ENCODE measurements at places on chromosomes 16 and 17.
A peak's percentile ranks its signal among the peaks of the same experiment; 100 is the strongest.

GRCh38 chr17:80794281-80795089 lies 197.2 kb upstream of the CHMP6 start:
- no peak for DNase-seq

DNA sequence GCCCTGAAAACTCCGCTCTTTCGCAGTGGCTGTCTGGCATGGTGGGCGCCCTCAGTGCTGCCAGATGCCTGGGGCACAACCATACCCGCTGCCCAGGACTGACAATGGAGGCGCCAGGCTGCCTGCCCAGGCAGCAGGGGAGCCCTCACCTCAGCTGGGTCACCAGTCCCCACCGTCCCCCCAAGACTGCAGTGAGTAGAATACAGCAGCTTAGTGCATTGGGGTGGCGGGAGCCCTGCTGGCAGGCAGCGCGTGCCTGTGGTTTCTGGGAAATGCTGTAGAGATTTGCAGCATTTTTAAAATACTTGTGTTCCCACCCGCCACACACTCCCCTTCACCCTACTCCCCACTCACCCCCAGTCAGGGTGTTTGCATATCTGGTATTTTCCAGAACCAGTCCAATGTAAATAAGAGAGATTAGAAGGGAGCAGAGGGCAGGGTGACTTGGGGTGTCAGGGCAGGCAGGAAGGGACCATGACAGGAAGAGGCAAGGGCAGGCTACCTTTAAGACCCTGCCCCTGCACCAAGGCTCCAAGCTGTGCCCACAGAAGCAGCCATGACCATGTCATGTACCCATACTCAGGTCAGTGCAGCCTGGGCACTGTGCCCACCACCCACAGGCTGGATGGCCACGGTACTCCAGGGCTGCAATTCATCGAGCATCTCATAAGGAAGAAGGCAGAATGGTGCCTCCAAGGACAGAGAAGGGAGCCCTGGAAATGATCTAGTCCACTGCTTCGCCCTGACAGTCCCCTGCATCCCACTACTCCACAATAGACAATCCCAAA lies 21.5 kb downstream of the MYO18A start:
- DNase-seq: no peak

GRCh38 chr16:83338941-83339340 lies 468.8 kb upstream of the HSBP1 start:
- no peak for DNase-seq

DNA sequence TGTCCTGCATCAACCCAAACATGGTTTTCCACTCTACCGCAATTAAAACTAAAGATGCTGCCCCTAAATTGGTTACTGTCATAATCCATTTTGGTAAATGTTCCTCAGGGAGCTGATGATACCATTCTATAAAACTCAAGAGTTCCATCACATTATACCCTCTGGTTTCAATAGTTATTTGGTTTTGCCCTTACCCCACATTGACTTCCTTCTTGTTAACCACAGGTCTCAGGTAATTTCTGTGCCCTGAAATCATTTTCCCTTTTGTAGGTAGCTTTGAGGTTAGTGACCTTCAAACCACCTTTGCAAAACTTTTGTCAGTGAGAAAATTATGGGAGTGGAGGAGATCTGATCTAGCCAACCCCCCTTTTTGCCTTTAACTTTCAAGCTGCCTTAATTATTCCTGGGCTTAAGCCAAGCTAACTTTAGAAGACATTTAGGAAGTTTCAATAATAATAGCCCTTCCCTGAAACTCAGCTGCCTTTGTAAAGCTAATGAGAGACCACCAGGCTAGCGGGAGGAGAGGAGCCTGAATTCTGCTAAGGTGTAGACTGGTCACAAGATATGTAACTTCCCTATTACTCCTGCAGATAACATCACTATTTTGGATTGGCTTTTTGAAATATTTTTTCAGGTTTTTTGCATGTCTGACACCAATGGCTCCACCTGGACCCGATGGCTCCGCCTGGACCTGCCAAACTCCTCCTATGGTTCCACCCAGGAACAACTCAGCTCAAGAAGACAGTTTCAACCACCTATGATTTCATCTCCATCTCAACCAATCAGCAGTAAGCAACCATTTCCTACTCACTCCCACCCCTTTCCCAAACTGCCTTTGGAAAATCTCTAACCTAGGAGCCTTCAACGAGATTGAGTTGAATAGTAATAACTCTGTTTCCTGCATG lies 224.9 kb downstream of the HS3ST3B1 start:
- no peak for DNase-seq

DNA sequence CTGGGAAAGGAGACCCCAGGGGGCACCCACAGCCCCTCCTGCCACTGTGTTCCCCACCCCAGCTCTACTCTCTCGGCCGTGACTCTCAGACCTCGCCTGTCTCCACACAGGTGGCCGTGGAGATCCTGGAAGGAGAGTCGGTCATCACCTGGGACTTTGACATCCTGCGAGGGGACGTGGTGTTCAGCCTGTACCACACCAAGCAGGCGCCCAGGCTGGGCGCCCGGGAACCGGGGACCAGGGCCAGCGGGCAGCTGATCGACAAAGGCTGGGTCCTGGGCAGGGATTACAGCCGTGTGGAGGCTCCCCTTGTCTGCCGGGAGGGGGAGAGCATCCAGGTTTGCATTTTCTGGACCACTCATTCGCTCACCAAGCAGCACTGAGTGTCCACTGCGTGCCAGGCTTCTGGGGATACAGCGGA lies 25.4 kb downstream of the NAGPA start:
- DNase-seq: no peak

DNA sequence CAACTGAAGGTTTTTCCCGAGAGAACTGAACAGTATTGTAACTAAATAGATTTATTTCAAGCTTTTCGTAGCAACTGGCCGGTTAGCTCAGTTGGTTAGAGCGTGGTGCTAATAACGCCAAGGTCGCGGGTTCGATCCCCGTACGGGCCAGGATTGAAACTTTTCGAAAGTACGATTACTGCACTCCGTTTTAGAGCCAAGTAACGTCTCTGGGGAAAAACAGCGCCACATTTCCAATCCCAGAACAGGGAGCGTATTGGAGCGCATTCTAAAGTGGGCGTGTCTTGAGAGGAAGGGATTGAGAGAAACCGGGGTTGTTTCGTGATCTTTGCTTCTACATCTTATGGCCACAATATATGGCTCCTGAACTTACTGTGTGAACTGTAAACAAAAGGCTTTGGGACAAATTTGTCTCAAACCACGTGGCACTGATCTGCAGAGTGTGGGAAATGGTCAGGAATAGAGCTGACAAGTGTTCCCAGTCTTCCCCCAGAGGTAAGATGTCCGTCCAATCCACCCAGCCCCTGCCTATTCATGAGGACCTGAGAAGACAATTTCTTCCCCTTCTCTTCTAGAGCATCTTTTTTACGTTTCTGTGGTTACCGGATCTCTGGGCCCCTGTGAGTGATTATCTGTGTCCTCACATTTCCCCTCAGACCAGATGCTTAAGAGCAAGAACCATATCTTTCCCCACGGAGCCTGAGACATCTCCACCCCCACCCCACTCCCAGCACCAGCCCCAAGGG lies 2.3 kb downstream of the BORCS6 start:
- peak; percentile 94 for DNase-seq

DNA sequence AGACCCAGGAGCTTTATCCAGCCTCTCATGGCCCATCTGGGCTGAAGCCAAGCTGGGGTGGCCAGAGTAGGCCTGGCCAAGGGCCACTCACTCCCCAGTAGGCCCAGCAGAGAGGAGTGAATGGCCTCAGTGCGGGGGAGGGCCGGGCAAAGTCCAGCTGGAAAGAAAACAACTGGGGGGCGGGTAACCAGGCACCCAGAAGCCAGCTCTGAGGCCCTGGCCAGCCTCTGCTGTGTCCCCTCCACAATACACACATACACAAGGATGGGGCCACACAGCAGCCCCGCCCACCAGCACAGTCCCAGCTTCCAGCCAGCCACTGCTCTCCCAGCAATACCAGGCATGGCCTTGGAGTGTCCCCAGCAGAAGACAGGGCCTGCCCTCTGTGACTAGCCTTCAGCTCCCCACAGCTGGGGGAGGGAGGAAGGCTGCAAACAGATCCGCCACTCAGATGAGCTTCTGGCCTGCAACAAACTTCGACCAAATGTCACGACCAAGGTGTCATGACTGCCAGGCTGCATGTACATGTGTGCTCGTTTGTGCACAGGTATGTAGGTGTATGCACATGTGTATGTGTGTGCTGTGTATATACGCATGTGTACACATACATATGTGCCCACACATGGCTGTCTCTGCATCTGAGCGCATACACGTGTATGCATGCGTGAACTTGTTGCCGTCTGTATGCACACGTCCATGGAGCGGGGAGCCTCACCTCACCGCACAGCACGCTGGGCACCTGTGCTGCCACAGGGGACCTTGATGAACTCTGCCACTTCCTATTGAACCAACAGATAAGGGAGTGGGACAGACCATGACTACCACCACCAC lies 5.0 kb downstream of the CARHSP1 start:
- DNase-seq: no peak

GRCh38 chr17:65163990-65164495 lies 26.9 kb downstream of the RGS9 start:
- DNase-seq: no peak

GRCh38 chr17:66855204-66855603 lies 20.3 kb downstream of the CACNG5 start:
- DNase-seq: no peak

DNA sequence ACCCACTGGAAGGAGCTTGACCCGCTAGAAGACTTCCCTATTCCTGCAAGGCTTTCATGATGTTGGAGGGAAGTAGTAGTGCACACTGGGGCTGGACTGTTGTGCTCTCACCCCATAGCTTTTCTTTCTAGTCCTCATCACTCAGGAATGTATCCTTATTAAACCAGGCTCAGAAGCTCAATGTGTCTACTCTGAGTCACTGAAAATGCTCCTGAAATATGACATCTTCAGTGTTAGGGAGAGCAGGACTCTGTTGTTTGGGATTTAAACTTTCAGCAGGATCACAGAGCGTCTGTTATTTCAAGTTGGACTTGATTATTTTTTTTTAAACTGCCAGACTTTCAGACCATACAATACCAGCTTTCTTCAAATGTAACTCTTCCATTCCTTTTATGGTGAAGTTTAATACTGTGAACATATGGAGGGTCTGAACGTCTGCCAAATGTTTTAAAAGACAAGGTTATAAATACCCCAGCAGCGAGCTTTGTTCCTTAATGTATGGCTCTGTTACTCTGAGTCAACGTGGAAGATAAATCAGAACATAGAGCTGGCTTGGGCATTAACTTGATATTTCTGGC lies 257.5 kb downstream of the CDH11 start:
- DNase-seq: no peak

DNA sequence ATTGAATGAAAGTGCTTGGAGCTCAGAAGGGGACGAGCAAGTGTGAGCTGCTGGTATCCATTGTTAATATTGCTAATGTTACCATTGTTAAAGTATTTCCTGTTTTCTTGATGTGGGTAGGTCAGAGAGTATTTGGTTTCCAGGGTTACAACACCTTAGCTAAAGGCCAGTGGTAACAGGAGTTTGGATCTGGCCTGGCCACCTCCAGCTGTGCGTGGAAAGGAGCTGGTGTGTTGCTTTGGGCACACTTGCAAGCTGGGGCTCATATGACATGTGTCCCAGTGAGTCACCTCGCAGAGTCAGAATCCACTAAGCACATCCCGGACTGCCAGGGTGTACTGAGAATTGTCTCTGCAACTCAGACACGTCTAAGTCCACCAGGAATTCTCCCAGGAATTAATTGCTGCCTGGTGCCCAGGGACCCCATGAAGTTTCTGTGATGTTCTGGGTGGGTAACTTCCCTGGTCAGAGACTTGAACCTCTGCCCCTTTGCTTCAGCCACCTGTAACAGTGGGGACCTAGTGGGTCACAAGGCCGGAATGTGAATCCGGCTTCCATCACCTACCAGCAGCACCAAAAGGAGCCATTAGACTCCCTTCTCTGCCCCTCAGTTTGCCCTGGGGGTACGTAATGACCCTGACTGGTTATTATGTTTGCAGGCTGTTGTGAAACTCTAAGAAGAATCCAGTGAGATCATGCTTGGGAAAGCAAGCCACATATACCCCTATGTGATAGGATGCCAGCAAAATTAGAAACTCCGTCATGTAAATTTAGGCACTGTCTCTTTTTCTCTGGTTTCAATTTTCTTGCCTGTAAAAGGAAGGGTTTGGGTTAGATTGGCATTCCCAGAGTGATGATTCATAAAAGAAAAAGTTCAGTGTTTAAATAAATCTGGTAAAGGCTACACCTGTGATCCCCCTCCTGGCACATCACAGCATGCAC lies 12.8 kb downstream of the SLC6A2 start:
- no peak for DNase-seq

DNA sequence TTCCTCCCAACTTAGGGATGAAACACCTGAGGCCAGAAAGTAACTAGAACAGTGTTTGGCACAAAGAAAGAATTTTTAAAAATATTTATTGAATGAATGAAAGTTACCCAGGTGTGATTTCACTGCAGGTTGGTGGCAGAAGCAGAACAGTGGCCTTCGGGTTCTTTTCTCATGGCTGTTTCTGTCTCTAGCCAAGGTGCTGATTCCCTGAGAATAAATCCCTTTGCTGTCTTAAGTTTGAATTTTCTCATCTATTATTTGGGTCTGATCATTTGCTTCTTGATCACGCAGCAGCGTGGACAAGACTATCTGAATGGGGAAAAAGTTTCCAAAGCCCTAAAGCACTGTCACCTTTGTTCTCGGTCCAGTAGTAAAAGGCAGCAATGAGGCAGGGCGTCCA lies 73.1 kb upstream of the KIFC3 start:
- no peak for DNase-seq

DNA sequence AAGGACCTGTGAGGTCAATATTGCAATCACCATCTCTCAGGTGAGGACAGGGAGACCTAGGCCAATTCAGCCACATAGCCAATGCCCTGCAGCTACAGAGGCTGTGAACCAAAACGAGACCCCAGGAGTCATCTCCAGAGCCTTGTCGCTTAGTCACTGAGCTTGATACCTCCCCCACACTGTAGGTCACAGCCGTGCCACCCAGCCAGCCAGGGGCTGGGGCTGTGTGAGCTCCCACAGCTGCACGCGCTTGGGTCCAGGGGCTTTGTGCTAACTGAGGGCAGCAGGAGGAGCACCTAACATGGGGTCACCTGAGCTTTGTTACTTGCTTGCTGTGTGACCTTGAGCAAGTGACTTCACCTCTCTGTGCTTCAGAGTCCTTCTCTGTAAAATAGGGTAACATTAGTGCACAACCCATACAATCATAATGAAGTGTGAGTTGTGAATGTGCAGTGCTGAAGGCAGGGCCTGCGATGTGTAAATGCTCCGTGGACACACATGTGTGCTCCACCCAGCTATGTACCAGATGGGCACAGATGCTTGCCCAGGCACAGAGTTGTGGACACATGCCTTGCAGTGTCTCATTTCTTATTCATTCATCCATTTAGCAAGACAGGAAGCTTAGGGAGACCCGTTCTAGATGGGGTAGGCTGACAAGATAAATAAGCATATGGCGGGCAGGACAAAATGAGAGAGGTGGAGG lies 25.9 kb downstream of the SBK1 start:
- no peak for DNase-seq

- DNase-seq: no peak
Observed at GRCh38 chr16:30472328-30472942, at the start of gene ITGAL. Gene ITGAL (plus strand): TSS chr16:30472742. CDS start chr16:30472838, 96 bp downstream.

- DNase-seq: no peak
Observed at GRCh38 chr17:68334393-68334792, 43.1 kb downstream of the ARSG start.
